ENCODE measurements at places on chromosomes 3 and 15.

- no peak overlapping the region for H3K4me3 ChIP-seq
- H3K27ac ChIP-seq: no peak overlapping the region
- H3K4me1 ChIP-seq: no peaks in the 10 kb centered on the region
- H3K27me3 ChIP-seq: no peaks in the 10 kb centered on the region
- no peaks in the 10 kb centered on the region for H3K36me3 ChIP-seq
Measured at GRCh38 chr3:117734496-117734895, 1024.9 kb downstream of the TUSC7 start.

GRCh38 chr3:65993134-65993900 lies 45.4 kb downstream of the MAGI1 start:
- peaks cover 2% of the 10 kb centered on the region for H3K4me1 ChIP-seq
- no peaks in the 10 kb centered on the region for H3K36me3 ChIP-seq
- no peak overlapping the region for H3K4me3 ChIP-seq
- H3K27me3 ChIP-seq: no peaks in the 10 kb centered on the region
- no peak for DNase-seq
- H3K27ac ChIP-seq: no peak overlapping the region

DNA sequence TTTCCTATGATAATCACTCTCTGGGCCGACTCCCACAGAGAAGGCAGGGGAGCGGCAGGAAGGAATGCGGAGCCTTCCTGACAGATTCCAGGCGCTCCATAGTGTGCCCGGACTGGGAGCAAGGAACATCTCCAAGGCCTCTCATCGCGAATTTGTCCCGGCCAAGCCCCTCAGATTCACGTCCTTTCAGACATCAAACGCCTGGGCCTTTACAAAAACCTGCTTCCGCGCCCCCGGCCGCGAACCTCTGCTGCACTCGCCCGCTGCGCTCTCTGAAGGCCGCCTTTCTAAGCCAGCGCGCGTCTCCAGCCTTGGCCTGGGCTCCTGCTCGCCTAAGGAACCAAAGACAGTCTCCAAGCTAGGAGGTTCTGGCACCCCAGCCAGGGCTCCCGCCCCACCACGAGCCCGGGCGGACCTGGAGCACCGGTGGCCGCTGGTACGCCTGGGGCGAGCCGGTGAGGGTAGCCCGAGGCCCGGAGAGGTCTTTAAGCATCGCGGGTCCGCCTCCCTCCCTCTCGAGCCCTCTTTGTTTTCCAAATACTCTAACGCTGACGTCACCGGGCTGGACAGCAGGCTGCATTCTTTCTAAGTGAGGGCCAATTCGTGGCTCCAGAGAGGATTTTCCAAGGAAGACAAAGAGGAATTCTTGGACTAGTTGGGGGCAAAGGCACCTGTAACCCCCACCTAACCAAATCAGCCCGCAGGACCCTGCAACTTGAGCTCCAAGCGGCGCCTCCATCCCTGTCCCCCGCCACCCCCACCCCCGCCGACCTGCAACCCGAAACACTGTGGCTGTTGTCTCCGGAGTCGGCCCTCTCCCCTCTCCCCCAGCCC lies 759 bp downstream of the AMOTL2 start:
- peak; percentile 75 for DNase-seq
- H3K36me3 ChIP-seq: peaks cover 21% of the 10 kb centered on the region
- peaks cover 3% of the 10 kb centered on the region for H3K27me3 ChIP-seq
- H3K27ac ChIP-seq: no peak overlapping the region
- H3K4me3 ChIP-seq: peak overlapping the region; percentile 92

- no peaks in the 10 kb centered on the region for H3K36me3 ChIP-seq
- no peak for DNase-seq
- no peaks in the 10 kb centered on the region for H3K27me3 ChIP-seq
- H3K4me3 ChIP-seq: no peak overlapping the region
- peaks cover 17% of the 10 kb centered on the region for H3K4me1 ChIP-seq
Measured at GRCh38 chr3:58062472-58062871, 54.2 kb downstream of the FLNB start.

GRCh38 chr15:72785432-72785831 lies 1.9 kb upstream of the ADPGK start:
- no peaks in the 10 kb centered on the region for H3K36me3 ChIP-seq
- no peak for DNase-seq
- H3K4me1 ChIP-seq: no peaks in the 10 kb centered on the region
- no peaks in the 10 kb centered on the region for H3K27me3 ChIP-seq
- H3K27ac ChIP-seq: no peak overlapping the region

DNA sequence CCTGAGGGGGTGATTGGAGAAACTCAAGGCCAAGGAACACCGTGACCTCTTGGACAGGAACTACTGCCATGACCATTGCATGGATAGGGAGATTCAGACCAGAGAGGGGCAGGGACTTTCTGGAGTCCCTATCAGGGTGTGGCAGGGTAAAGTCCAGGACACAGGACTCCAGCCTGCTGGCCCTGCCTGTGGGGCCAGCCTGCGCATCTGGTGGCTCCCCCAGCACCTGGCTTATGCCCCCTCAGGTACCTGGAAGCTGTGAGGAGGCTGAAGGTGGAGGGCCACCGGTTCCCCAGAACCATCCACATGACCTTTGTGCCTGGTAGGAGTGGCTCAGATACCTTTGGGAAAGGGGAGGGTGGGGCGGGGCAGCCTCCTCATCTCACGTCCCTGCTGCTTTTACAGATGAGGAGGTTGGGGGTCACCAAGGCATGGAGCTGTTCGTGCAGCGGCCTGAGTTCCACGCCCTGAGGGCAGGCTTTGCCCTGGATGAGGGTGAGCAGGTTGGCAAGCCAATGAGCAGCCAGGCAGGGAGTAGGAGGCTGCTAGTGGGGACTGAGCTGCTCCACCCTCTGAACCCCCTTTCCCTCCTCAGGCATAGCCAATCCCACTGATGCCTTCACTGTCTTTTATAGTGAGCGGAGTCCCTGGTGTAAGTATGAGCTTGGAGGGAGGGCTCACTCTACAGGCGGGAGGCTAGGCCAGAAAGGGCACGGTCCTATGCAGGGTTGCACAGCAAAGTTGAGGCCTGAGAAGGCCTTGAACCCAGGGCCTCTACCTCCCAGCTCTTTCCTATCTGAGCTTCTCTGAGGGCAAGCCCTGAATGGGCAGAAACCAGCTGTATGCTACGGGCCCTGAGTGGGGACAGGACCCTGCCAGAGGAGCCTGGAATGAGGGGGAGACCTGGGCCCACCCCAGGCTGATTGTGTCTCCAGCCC lies 2.9 kb downstream of the ACY1 start:
- H3K4me3 ChIP-seq: no peak overlapping the region
- H3K4me1 ChIP-seq: peaks cover 6% of the 10 kb centered on the region
- no peaks in the 10 kb centered on the region for H3K27me3 ChIP-seq
- no peak for DNase-seq
- no peak overlapping the region for H3K27ac ChIP-seq

DNA sequence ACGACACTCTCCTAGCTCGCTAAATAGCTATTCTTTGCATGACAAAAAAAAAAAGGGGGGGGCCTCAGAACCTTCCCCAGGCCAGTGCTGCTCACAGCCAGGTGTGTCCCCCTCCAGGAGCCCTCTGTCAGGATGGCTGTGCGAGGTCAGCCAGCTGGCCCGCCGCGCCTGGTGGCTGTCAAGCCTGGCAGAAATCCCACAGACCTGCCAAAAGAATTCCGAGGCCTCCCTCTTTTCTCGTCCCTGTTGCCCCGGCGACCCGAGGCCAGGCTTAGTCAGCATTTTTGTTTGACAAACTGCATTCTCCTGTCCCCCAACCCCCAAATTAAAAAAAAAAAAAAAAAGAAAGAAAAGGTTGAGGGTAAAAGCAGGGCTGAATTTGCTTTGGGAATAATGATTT lies 61.9 kb downstream of the TM4SF4 start:
- no peak overlapping the region for H3K27ac ChIP-seq
- no peaks in the 10 kb centered on the region for H3K4me1 ChIP-seq
- H3K27me3 ChIP-seq: no peaks in the 10 kb centered on the region
- H3K36me3 ChIP-seq: no peaks in the 10 kb centered on the region
- peak; percentile 18 for DNase-seq

GRCh38 chr3:82410366-82410765 lies 648.9 kb upstream of the GBE1 start:
- H3K36me3 ChIP-seq: no peaks in the 10 kb centered on the region

DNA sequence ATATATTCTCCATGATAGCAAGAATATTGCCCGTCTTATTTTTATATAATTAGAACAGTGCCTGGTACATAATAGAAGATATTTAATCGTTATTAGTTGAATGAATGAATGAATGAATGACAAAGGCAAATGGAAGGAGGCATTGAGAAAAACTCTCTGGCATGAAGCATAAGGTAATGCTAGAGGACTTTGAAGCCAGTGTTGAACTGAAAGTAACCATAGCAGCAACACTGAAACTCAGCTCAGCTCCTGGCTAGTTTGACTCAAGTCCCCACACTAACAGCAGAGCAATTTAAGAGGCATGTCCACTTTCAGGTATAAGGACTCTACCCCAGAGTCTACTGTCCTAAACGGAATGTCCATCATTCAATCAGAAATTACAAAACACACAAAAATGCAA lies 227.0 kb downstream of the CPNE4 start:
- no peaks in the 10 kb centered on the region for H3K4me1 ChIP-seq
- H3K4me3 ChIP-seq: no peak overlapping the region
- no peak overlapping the region for H3K27ac ChIP-seq
- DNase-seq: no peak
- no peaks in the 10 kb centered on the region for H3K36me3 ChIP-seq

- H3K27me3 ChIP-seq: no peaks in the 10 kb centered on the region
- no peak for DNase-seq
- no peaks in the 10 kb centered on the region for H3K36me3 ChIP-seq
- H3K4me3 ChIP-seq: peak within 1 kb of the TSS; percentile 66
- no peak within 1 kb of the TSS for H3K27ac ChIP-seq
- no peaks in the 10 kb centered on the region for H3K4me1 ChIP-seq
Measured at GRCh38 chr15:39919748-39920509, at the start of gene GPR176. GPR176 (minus strand) TSS chr15:39920266; CDS start chr15:39920026, 240 bp downstream.

All from iPS DF 6.9 (cell line).